ENCODE measurements at places on chromosomes 7 and 10.
A peak's percentile ranks its signal among the peaks of the same experiment; 100 is the strongest.

DNA sequence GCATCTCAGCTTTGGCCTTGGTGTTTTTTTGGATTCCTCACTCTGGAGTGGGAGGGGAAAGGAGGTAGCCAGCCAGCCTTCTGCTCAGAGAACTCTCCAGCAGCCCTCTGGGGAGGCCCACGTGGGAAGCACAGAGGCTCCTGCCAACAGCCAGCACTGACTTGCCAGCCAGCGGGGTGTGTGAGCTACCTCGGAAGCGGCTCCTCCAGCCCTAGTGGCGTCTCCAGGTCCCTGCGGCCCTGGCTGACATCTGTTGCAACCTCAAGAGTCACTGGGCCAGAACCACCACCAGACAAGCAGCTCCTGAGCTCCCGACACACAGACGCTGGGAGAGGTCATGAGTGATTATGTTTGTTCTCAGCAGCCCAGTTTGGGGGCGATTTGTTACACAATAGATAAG is 180.2 kb upstream of the FZD8 start:
- DNase-seq = no peak

GRCh38 chr10:8183241-8183704 is 128.8 kb downstream of the GATA3 start:
- DNase-seq = peak; percentile 75

DNA sequence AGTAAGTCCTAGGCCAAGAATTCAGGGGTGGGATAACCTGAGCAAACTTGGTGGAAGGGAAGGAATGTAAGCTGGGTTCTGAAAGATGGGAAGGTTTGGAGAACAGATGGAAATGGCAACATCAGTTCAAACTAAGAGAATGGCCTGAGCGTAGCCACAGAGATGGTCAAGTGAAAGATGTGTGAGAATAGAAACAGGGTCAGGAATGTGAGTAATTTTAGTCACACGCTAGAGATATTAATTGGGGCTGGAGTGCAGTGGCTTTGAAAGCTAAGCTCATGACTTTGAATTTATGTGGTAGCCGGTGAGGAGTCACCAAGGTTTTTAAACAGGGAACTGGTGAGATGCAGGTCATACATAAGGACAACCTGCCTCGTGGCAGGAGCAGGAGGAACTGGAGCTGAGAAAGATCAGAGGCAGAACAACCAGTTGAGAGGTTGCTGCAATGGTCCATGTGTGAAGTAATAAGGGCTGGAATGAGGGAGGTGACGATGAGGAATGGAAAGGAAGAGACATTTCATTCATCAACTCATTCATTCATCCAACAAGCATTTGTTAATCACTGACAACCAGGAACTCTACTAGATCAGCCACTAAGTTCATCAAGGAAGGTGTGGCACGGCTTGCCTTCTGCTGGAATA is 12.9 kb upstream of the SORBS1 start:
- DNase-seq = no peak

DNA sequence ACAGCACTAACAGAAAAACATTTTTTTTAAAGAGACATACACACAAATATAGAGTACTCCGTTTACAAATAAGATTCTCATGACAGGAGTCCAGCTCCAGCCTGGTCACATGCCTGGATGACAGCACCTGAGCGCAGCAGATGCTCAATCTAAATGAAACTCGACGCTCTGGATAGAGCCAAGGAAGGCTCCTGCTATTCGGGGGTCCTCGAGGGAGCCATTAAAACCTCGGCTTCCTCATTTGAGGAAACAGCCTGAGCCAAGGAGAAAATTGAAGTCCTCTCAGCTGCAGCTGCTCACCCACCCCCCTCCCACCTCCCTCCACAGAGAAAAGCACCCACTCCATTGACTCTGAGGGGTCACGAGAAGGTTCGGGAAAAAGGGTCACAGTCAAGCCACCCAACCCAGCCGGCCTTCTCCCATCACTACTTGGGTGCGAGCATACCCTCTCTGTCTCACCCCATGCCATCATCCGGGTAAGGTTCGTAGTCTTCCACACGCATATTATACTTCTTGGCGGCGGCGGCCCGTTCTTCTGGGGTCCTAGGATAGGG is 673 bp downstream of the NDUFB8 start:
- no peak for DNase-seq

DNA sequence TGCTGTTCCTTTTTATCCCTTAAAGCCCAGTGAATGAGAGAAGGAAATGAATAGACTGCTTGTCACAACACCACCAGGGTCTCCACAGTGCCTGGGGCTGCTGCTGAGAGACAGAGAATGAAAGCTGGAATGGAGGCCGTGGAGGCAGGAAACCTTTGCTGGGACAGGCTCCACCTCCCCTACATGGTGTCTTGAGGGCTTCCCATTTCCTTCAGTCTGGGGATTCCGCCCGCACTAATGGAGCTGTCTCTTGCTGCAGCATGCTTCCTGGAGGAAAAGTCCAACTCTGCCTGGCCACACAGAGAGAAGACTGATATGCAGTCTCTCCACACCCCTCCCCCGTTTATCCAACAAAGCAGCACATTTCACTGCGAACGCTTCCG is 54.5 kb downstream of the LRRC4 start:
- DNase-seq = no peak

DNA sequence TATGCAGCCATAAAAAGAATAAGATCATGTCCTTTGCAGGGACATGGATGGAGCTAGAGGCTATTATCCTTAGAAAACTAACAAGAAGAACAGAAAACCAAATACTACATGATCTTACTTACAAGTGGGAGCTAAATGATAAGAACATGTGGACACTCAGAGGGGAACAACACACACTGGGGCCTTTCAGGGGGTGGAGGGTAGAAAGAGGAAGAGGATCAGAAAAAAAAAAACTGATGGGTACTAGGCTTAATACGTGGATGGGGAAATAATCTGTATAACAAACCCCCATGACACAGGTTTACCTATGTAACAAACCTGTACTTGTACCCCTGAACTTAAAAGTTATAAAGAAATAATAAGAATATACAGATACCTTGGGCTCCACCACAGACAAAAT is 514.2 kb downstream of the ARL4A start:
- DNase-seq = no peak

DNA sequence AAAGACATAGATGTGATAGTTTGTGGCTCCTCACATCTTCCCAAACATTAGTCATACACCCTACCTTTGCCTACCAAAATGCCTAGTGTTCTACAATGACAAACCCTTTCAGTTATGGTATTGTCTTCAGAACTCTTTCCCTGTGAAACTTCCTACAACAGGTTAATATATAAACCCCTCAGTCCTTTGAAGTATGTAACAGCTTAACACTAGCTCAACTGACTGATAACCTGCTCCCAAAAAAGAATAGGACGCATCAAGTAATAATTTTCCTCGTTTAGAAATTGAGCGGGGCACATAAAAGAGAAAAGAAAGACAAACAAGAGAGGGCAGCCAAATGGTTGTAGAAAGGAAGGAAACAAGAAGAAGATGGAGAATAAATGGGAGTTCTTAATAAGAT is 49.9 kb upstream of the RNF148 start:
- no peak for DNase-seq

GRCh38 chr7:157358041-157358752 is 21.4 kb downstream of the DNAJB6 start:
- peak; percentile 50 for DNase-seq

DNA sequence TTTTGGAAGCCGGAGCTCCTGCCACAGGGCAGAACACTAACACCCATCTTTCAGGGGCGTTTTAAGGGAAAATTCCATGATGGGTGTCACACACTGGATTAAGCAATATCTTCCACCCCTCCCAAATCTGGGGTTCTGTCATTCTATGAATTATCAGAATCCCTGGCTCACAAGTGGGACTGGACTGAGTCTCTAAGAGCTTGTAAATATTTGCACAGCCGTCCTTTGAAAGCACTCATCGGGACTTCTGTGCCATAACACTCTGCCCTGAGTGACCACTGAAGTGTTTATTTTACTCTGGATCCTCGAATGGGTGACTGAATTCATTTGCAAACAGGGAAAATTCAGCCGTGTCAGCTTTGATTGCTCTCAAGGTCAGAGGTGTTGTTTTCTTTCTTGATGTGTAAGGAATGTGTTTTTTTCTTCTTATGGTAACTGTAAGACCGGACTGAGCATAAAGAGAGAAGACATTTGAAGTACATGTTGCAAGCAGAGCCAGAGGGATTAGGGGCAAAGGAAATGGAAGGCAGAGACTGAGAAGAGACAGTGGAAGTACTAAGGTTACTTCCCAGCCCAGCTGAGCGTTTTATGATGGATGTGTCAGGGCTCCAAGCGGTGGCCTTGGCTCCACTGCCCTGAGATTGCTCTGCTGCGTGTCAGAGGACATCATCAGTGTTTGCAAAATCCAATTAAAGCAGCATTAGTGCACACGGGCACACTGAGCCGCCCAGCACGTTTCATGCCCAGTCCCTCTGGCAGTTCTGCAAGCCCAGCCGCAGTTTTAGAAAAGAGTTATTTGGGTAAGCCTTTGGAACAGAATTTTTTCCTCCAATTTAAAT is 17.7 kb upstream of the GTPBP4 start:
- peak; percentile 19 for DNase-seq

DNA sequence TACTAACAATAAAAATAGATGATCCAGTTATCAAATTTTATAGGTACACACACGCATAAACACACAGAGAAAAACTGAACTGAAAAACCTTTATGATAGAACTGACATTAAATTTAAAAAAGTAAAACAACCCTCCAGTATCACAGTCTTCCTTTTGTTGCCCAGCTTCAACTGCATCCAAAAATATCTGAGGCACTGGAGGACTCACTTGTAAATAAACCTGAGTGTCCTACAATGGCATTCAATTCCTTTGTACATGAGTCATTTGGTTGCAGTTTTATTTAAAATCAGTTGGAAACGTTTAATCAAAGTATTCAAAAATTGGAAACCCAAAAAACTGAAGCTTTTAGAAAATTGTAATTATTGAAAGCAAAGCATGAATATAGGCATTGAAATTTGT is 265.2 kb upstream of the CSTF2T start:
- DNase-seq = no peak

- no peak for DNase-seq
Measured at GRCh38 chr7:120169996-120170783, 102.8 kb upstream of the KCND2 start.

DNA sequence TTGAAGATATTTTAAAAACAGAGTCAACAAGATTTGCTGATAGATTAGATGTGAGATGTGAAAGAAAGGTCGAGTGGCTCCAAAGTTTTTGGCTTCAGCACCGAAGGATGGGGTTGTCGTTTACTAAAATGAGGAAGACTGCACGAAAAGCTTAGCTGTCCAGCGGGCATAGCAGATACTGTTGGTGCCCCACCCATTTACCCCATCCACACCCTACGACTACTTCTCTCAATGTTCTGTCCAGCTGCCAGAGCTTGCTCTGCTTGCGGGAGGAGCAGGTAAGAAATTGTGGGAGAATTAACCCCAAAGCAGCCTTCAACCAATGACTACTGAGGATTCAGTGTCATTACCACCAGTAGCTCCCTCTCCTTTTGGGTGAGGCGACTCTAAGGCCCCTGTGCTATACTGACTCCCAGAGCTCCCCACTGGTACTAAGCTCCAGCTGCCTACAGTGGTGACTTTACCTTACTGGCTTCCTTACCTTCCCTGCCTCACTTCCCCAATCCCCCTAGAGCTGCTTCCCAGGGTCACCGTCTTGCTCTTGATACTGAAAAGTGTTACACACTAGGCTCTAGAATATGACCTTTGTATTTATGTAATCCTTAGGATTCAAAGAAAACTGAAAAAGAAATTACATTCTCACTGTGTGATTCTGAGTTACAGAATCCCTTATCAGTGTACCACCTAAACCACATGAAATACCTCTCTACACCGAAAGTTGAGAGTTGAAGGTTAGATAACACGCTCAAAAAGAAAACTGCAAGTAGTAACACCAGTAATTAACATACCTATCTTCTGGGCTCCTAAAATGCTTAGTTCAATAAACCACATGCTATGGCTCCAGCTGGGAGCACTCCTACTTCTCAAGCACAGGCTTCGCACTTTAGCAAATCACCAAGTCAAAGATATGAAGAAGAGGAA is 22.3 kb downstream of the CACUL1 start:
- no peak for DNase-seq

DNA sequence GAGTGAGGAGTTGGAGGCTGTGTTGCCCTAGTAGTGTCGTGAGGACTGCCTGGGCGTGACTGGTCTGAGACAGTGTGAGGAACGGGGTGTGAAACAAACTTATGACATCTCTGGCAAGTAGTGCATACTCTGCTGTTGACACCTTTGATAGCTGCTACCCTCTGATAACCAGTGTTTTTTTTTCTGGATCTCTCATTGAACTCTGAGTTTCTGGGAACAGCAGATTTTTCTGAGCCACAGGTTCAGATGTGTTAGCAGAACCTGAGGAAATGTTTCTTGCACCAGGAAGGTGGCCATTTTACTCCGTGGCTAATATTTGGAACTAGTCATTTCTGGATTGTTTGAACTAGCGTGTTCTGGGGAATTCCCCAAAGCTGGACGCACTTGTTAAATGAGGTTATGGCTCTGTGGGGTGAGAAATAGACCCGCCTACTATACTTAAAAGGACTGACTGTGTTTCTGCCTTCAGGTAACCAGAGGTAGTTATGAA is 52.9 kb downstream of the AUTS2 start:
- no peak for DNase-seq

- DNase-seq = no peak
Measured at GRCh38 chr10:35041502-35041879, 48.6 kb downstream of the CUL2 start.

GRCh38 chr10:130409331-130409730 is 273.1 kb downstream of the GLRX3 start:
- no peak for DNase-seq

- no peak for DNase-seq
Measured at GRCh38 chr7:40978047-40978446, 724.8 kb downstream of the INHBA start.

DNA sequence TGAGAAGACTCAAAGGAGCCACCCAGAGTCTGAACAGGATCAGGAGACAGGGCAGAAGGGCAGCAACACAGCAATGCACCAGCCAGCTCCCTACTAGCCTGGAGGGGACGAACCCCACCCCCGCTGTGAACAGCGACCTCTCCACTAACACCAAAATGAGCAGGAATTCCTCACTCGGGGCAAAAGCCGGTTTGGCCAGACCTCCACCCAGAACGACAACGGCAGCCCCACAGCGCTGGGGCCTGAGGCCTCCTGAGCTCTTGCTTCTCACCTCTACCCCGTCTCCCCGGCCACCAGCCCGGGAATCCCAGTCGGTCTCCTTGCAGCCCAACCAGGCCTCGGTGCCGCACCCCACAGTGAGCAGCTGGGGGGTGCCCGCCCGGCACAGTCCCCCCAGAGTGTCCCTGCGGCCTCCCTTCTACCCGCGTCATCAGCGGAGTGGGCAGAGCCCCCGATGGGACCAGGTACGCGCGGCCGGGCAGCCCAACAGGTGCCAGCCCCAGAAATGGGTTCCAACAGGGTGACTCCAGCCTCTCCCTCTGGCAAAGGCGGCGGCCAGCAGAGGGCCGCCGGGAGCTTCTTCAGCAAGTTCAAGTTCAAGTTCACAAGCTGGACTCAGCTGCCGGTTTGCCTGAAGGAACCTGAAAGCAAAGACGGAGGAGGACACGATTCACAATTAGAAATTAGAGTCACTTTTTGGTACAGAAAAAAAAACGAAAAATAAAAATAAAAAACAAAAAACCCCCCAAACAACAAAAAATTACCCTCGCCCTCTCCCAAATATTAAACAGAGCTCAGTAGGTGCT is 129.0 kb downstream of the MARCHF5 start:
- no peak for DNase-seq

- no peak for DNase-seq
Measured at GRCh38 chr7:120819861-120820260, 38.1 kb downstream of the TSPAN12 start.

GRCh38 chr7:1597066-1597760 is 27.4 kb upstream of the PSMG3 start:
- DNase-seq = no peak

- DNase-seq = peak; percentile 70
Measured at GRCh38 chr7:139231513-139232376, 708 bp downstream of the UBN2 start.
